ENCODE measurements at places on chromosomes 2 and 18.

DNA sequence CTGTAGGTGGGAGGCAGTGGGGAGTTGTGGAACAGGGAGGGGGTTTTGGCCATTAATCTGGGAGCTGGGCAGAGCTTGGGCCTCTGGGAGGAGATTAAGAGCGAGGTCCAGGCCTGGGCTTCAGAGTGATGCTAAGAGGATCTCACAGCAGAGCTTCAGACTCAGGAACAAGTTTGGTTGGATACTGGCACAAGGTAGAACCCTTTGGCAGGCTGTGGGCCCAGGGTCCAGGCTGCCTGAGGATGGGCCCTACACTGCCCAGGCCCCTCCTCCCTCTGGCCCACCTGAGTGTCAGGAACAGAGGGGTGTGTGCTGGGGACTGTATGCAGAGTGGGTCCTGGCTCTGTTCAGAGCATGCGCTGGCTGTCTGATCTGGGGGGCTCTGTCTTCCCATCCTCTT is 334.9 kb downstream of the CYP26B1 start:
- no peak for DNase-seq

GRCh38 chr2:230323385-230324106 is 3.4 kb upstream of the SP140L start:
- DNase-seq: no peak

- no peak for DNase-seq
Observed at GRCh38 chr2:127235082-127235702, 15.1 kb upstream of the CYP27C1 start.

- DNase-seq: no peak
Observed at GRCh38 chr2:95730813-95731212, 139.0 kb downstream of the TRIM43 start.

DNA sequence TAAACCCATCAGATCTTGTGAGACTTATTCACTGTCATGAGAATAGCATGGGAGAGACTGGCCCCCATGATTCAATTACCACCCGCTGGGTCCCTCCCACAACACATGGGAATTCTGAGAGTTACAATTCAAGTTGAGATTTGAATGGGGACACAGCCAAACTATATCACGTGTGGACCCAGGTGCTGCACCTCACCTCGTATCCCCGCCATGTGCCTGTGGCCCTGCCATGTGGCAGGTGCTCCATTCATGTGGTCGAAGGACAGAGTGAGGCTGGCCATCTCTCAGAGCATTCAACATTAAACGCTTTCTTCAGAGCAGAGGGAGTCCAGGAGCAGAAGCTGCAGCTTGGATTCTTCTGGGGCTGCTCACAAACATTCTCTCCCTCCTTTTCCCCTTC is 32.3 kb downstream of the MROH2A start:
- DNase-seq: no peak

DNA sequence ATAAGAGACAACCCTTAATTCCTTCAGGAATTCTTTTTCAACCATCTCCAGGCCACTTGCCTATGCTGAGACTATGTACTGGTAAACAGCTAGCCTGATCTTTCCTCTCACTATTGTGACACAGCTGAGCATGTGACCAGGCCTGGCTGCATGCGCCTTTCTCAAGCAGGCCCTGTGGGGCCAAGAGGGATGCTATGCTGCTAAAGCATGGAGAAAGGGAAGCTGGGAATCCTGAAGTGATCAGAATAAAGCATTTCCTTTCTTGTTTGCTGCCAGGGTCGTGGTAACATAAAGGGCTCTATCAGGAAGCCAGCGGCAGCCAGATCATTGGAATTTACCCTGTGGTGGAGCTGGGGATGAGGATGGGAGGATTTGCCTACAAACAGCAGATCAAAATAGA is 29.8 kb upstream of the LCLAT1 start:
- peak; percentile 25 for DNase-seq

GRCh38 chr2:13682540-13683272 is 949.8 kb upstream of the LRATD1 start:
- DNase-seq: no peak

DNA sequence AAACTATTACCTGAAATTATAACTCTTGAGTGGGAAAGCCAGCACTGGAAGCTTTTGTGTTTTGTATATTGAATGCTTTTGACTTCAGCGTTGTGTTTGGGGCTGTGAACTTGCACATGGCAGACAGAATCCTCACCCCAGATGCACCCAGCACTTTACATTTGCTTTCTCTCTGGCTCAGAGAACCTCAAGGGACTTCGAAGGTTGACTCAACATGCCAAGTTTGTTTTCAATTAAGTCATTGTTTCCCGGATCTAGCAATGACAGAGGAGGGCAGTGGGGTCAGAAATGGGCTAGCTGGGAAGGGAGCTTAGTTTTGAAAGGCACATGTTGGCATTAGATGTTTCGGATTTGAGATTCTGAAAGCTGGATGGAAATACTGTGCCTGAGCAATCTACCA is 22.4 kb downstream of the TET3 start:
- no peak for DNase-seq

All from transverse colon (tissue), 4 donors.